ENCODE measurements at places on chromosomes 12 and 14.

- no peak for DNase-seq
These were observed 465.9 kb upstream of the TBX3 start for GRCh38 chr12:115149685-115150378.

DNA sequence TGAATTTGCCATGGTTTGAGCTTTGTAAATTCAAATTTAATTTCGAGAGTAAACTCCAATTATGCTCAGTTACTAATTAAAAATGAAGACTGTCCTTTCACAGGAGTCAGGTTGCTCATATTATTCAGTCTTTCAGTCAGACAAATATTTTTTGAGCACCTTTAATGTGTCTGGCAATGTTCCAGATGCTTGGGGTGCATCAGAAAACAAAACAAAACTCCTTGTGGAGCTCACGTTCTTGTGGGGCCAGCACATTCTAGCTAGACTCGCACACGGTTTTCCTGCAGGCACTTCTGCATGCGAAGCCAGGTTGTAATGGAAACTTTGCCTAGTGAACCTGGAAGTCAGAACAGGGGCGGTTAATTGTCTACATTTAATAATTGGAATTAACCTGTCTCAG lies 64.0 kb upstream of the ATF1 start:
- no peak for DNase-seq

DNA sequence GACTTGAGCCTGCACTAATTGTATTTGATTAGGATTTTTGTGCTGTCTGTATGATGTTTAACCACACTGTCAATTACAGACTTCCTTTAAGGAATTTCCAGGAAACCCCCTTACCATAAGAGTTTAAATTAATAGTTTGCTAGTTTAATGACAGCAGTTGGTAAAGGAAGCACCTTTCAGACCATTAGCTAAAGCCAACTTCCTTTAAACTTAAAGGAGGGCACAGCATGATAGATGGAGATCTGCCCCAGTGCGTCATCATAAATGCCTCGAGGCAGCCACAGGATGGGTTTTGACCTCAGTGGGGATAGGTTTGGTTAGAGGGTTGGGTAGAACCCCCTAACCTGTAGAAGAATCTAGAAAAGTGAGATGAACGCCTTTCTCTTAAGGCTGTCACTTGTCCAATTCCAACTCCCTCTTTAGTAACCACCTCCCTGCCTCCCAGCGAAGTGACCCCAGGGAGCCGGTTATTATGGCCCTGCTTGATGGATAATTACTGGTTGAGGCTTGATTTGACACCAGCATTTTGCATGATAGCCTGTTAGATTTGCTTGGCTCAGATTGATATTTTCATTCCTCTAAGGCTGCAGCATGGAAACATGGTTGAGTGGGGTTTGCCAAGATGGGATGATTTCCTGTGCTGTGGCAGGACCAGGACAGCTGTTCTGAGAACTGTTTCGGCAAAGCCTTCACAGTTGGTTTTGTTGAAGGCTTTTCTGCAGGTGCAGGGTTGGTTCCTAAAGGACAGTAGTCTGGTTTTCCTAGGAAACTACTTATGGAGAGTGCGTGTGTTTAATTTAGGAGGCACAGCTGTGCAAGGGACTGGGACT lies 62.7 kb downstream of the CHST11 start:
- DNase-seq: no peak

DNA sequence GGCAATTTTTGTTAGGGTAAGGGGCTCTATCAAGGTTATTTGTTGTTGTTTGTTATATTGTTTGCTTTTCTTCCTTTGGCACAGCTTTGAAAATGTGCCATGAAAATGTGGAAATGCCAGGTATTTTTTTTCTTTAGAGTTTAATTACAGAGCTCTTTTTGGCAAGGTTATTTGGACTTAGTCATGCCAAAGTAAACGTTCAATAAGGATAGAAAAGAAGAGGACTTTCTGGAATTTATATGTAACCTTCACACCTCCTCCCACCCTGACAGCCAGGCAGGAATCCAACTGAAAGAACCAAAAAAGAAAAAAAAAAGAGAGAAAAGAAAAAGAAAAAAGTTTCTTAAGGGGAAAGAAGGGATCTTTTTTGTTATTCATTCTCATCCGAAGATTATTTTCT lies 217.8 kb downstream of the KITLG start:
- DNase-seq: no peak

DNA sequence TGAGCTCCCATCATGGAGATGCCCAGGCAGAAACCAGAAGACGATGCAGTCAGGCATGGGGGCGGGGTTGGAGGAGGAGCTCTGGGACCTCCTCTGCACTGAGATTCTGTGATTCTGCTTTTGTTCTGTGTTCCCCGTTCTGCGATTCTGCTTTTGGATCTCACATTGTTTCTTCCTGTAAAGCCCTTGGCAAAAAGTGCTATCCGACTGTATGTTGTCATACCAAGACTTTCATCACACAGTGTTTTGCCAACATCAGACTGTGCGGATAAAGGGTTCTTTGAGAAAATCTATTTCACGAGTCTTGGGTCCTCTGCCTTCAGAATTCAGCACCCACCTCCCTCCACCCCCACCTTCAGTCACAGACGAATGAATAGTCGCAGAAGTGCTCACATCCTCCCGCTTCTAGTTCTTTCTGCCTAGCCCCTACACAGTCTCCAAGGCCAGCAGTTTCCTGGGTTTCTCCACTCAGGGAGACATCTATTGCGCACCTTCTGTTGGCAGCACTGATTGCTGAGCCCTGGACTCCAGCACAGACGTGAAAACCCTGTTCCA lies 24.7 kb upstream of the PWP1 start:
- DNase-seq: no peak

DNA sequence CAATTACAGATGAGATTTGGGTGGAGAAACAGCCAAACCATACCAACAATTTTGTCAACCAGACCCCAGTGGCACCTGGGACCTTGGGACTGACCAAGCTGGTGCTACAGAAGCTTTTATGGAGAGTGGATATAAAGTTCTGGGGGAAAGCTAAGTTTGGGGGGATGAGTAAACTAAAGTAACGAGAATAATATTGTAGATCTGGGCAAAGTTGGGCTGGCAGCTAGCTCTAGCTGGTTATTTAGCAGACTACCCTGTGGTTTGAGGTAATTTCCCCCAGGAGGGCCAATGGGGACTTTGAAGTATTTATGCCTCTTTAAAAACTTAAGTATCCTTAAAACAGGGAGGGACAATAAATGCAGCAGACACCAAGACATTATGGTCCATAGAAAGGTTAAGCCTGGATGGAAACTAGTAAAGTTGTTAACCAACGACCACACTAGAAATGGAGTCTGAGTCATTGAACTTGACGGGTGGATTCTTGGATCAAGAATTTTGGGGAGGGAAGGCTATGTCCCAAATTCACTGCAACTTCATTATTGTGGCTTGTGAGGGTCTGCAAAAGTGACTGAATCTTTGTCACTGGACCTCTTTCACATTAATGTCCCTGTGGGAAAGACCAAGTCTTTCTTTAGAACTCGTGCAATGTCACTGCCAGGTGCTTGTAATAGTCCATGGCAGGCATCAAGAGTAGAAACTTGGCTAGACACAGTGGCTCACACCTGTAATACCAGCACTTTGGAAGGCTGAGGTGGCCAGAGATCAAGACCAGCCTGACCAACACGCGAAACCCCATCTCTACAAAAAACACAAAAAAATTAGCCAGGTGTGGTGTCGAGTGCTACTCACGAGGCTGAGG lies 48.5 kb upstream of the OR5AU1 start:
- DNase-seq: no peak

GRCh38 chr12:45619736-45620135 lies 109.8 kb upstream of the ARID2 start:
- DNase-seq: no peak

DNA sequence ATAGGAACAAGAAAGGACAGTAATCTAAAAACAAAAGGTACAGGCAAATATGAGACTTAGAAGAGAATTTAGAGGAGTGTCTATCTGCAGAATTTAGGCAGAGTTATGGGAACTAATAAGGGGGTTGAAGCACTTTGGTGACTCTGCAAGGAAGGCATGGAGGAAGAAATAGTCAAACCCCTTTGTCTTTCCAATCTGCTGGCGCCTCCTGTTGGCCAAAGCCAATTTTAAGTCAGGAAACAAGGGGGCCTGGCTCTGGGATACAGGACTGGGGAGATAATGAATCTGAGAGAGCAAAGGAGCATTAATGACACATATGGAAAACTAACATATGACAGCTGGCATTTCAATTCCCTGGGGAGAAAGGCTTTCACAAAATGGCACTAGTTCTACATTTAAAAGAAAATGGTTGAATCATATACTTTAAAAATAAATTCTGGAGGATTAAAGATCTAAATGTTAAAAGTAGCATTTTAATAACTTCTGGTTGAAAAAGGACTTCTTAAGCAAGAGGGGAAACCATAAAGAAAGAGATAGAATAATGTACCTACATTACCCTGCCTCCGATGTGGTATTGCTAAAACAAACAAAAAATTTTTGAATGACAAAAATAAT lies 48.5 kb upstream of the CSRP2 start:
- peak; percentile 0 for DNase-seq

- DNase-seq: no peak
These were observed 130.2 kb upstream of the RAP1B start for GRCh38 chr12:68480526-68480925.

DNA sequence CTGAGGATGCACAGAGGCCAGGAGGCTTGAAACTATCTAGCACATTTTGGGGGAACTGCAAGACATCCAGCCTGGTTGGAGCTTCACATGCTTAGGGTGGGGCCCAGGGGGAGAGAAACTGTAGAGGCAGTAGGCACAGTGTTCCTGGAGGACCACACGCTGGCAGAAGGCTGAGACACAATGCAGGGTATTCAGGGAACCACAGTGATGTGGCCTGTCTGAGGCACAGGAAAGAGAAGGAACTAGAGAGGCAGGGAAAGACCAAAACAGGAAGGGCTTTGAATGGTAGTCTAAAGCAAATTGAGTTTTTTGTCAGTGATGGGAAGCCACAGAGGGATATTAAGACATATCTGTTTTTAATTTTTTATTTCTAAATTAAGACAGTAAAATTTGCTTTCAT lies 100.2 kb upstream of the PRICKLE1 start:
- no peak for DNase-seq

DNA sequence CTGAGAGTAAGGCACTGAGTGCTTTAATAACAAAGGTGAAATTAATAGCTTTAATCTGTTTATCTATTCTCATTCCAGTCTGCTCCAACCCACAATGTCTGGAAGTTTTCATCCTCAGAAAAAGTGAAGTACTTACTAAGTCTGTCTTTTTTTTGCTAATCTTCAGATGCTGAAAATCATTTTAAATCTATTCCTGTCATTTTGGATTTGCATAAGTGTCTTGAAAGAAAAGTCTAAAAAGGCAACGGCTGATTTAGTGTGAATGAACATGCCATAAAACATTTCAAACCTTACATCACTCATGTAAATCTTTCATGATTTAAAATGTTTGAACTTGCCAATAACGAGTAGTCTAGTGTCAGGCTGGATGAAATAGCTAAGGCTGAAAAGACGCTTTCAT lies 685.6 kb downstream of the RPS29 start:
- no peak for DNase-seq

- no peak for DNase-seq
These were observed 153.5 kb upstream of the HMGA2 start for GRCh38 chr12:65670775-65671174.

Measured in GM12864 (cell line).